Aorta (tissue), 5 donors: ENCODE measurements at places on chromosomes 2 and 18. TPM values are rescaled to one million over a fixed set of nuclear protein-coding genes. Genes with fewer than 3 reads are reported as not detected.

DIPK1C gene
- polyA plus RNA-seq = not detected

OTOS gene
- not detected for polyA plus RNA-seq

KYNU gene
- polyA plus RNA-seq = 3.8 TPM

FBLN7 gene
- polyA plus RNA-seq = 2.6 TPM

NAPG gene
- 18.3 TPM for polyA plus RNA-seq

PPP1R1C gene
- polyA plus RNA-seq = 0.54 TPM

TMEM37 gene
- polyA plus RNA-seq = 19.8 TPM

FAM136A gene
- polyA plus RNA-seq = 31.2 TPM

DNAJC5G gene
- polyA plus RNA-seq = 2.3 TPM

CACNB4 gene
- polyA plus RNA-seq = 1.5 TPM

SERPINB4 gene
- 0.08 TPM for polyA plus RNA-seq

C2orf81 gene
- 1.3 TPM for polyA plus RNA-seq

FAM228A gene
- polyA plus RNA-seq = 4.7 TPM

MYOM1 gene
- polyA plus RNA-seq = 26.4 TPM

LHCGR gene
- not detected for polyA plus RNA-seq

SAG gene
- not detected for polyA plus RNA-seq

FOXI3 gene
- polyA plus RNA-seq = not detected

RIT2 gene
- 2.9 TPM for polyA plus RNA-seq

CPS1 gene
- polyA plus RNA-seq = 9.0 TPM

IL1R2 gene
- polyA plus RNA-seq = 9.3 TPM
